ENCODE measurements at places on chromosomes 11 and 22.

DNA sequence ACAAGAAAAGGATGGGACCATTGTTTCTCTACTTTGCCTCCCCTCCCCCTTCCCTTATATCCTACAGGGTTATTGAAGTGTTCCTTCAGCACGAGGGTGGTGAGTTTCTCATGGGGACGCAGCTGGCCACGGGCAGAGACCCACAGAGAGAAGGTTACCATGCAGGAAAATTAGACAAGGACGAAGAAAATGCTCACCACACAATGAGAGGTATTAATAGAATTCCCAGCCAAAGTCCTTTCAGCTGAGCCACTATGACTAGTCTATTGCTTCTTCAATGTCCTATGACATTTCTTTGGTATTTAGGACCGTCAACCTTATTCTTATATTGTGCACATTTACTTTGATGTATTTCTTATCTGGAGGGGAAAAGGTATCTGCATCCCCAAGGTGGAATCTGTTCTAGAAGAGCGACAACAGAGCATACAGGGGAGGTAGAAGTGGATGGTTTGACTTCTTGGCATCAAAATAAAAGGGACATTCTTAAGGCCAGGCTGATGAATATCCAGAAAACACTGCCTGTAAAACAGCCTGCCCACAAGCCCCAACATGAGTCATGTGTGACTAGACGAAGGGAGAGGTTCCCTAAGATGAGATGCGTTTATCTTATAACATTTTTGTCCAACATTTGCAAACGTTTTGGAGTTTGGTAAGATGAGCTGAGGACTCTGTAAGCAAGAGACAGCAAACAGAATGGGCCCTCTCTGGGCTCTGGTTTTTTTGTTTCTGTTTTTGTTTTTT is 209.8 kb upstream of the NARS2 start:
- no peak for DNase-seq

GRCh38 chr11:64245797-64246620 is 734 bp downstream of the PPP1R14B start:
- no peak for DNase-seq

DNA sequence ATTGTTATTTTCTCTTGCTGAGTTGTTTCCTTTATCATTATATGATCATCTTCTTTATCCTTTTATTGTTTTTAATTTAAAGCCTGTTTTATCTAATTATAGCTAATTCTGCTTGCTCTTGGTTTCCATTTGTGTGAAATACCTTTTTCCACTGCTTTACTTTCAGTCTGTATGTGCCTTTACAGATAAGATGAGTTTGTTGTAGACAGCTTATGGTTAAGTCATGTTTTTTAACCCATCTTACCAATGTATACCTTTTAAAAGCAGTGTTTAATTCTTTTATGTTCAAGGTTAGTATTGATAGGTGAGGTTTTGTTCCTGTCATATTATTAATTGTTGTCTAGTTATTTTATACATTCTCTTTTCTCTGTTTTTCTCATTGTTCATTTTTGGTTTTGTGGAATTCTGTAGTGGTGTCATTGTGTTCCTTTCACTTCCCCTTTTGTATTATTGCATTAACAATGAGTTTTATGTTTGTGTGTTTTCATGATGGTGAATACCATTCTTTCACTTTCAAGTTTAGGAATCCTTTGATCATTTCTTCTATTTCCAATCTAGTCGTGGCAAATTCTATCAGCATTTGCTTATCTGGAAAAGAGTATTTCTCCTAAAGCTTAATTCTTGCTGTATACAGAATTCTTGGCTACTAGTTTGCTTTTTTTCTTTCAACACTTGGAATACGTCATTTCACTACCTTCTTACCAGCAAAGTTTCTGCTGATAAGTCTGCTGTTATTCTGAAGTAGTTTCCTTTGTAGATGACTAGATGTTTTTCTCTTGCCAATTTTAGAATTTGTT is 21.8 kb downstream of the OR5AN1 start:
- DNase-seq, result no peak

DNA sequence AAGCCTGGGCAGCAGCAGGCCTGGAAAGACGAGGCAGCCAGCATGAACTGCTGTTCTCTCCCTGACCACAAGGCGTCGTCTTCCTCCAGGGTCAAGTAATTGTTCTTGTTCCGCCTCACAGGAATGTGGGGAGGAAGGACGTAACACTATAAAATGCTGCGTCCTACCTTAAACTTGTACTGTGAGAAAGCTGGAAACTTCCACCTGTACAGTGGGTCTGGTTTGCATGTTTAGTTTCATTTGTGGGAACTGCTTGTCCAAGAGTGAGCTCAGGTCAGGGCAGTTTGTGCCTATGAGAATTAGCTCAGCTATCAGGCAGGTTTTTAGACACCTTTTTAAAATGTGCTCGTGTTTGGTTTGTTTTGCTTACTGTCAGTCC is 55.2 kb downstream of the PANX1 start:
- no peak for DNase-seq

- DNase-seq, result no peak
Measured at GRCh38 chr11:22275600-22275999, 62.6 kb upstream of the SLC17A6 start.

DNA sequence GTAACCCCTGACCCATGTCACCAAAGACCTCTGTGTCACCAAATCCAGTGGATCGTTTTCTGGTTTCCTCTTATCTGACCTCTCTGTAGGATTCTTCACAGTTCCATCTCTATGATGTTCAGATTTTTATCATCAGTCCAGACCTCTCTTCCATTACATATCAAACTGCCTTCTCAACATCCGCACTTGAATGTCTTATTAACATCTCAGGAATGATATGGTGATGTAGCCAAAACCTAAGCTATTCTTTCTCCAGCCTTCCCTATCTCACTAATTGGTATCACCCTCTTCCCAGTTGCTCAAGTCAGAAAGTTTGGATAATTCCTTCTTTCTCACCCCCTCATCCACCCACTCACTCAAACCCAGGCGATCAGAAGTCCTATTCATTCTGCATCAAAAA is 13.4 kb downstream of the APLNR start:
- DNase-seq, result no peak

- no peak for DNase-seq
Measured at GRCh38 chr11:47566149-47566698, 825 bp downstream of the PTPMT1 start.

GRCh38 chr11:92128026-92128425 is 96.6 kb upstream of the FAT3 start:
- DNase-seq, result no peak

GRCh38 chr22:46289244-46289891 is 7.3 kb upstream of the GTSE1 start:
- DNase-seq, result no peak

DNA sequence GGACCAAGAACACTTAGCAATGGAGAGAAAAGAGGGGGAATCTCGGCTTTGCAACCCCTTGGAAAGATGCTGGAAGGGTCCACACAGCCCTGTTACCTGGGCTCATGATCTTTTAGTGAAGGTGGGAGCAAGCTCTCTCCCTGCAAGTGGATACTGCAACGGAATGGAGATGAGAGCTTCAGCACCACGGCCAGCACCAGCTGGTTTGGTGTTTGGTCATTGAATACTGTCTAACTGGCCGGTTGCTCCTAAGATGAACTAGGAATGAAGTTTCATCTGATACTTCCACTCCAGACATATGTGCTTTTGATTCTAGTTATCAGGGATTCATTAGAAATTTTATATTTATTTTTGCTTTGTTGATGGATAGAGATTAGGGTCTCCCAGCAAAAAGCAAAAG is 16.3 kb downstream of the HTR3A start:
- DNase-seq, result no peak

DNA sequence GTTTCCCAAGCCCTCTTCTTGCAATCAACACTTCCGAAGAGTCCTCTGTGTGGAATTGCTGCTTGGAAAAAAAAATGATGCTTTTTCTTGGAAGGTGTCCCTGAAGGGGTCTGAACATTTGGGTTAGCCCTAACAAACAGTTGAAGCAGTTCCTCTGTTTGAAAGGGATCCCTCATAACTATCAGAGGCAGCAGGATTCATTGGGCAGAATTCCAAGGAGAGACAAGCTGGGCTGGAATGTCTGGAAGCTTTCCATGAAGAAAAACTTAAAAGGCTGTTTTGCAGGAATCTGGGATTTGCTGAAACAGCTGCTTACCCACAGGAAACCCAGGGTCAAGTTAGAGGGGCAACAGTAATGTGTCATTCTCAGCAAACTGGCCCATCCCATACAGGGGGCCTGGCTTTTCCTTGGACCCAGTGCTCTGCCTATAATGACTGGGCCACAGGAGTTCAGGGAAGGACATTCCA is 3.1 kb downstream of the CSNK2A3 start:
- no peak for DNase-seq

- DNase-seq, result no peak
Measured at GRCh38 chr11:131864228-131864627, 493.8 kb downstream of the NTM start.

DNA sequence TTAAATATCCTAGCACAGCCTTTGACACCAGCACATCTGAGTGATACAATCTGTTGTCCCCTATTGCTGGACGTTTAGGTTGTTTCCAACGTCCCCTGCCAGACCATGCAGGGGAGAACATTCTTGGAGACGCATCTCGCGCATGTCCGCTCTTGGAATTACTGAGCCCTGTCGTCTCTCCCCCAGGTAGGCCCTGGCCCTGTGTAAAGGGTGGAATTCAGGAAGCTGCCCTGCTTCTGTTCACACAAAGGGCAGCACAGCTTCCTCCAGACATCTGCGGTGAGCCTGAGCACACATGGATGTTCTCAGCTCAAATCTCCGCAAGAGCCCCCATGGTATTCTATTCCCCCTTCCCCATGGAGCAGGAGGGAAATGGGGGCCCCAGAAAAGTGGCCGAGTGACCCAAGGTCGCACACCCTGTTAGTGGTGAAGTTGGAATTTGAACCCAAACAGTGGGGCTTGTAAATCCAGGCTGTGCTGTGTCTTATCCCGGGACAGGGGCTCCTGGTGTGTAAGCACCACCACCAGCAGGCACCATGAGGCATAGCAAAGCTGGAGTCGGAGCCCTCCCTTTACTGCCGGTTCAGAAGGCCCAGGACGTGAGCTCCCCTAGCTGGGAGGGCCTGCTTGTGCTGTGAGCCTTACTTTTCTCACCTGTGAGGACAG is 5.0 kb upstream of the FGF19 start:
- no peak for DNase-seq

GRCh38 chr11:95545116-95545875 is 244.3 kb downstream of the FAM76B start:
- DNase-seq, result no peak

GRCh38 chr11:125233736-125234275 is 69.3 kb downstream of the PKNOX2 start:
- DNase-seq, result no peak

GRCh38 chr22:28075358-28075981 is 156.4 kb upstream of the PITPNB start:
- no peak for DNase-seq

DNA sequence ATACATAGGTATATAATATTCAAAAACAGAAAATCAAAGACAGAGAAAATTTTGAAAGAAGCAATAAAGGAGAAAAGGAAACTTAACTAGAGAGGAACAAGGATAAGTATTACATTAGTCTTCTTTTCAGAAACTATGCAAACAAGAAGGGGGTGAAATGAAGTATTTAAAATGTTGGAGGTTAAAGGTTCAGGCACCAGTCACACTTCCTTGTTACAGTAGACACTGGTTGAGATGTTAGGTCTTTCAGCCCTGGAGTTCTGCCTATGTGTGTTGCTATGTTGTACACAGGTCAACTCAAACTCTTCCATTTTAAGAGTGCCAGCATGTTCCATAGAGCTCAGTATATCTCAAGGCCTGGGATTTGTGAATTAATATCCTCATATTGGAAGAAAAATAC is 6.0 kb upstream of the MS4A4A start:
- DNase-seq, result no peak

DNA sequence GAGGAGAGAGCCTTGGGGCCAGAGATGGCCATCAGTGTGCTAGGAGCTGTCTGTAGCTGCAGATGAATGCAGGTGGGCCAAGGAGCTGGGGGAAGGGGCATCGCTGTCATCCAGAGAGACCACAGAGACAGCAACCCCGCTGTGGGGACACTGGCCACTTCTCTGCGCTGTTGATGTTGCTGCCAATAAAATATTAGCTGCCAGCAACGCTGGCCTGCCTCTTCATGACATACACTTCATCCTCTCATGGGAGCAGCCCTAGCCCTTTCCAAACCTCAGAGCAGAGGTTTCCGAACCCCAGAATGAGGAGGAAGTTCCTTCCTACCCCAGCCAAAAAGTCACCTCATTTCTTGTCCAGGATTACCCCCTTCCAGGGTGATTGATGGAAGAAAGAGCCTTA is 106.2 kb downstream of the PARVA start:
- DNase-seq, result no peak

DNA sequence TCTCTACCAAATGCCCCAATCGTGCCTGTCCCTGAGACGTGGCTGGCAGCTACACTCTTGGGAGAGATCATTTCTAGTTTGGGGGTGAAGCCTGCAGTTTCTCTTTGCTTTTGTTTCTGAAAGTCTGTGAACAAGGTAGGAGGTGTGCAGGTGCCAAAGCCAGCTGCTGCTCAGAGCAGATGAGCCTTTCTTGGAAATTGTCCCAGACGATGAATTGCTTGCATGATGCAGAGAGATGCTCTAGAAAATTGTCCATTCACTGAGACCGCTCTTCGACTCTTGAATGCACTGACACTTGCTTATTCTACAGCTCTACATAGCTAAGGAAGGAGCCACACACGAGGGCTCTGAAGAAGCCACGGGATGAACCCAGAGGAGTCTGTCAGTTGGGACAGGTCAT is 225.6 kb upstream of the E2F8 start:
- DNase-seq, result no peak

- no peak for DNase-seq
Measured at GRCh38 chr22:46580940-46581537, 39.1 kb upstream of the GRAMD4 start.

DNA sequence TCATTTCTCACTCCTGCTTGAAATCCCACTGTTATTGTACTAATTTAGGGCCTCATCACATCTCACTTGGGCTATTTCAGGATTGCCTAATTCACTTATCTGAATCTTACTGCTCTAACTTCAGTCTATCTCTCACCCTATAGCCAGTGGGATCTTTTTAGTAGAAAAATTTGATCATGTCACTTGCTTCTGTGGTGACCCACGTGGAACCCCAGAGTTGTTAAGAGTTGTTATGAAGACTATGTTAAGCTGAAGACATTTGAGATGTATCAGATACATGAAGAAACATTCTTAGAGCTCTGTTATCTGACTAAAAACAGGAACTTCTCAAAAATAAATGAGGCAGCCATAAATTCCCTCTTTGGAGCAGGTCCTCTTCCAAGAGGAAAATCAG is 1375.6 kb upstream of the TENM4 start:
- no peak for DNase-seq

DNA sequence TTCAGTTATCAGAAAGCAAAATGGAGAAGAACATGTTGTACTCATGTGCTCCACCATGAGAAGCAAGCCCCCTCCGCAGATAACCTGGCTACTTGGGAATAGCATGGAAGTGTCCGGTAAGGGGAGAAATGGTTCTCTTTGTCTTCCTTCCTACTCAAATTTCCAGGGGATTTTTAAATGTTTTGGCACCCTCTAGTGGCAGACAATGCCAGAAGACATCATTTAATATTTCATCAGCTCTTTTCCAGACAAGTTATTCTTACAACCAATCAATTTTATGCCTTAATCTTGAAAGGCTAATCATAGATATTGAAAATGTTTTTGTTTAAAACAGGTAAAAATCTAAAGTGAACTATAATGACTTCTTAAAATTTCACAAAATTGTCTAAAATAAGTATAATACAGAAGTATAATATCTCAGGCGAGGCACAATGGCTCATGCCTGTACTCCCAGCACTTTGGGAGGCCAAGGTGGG is 15.7 kb downstream of the CRTAM start:
- no peak for DNase-seq

- no peak for DNase-seq
Measured at GRCh38 chr11:130124096-130124495, 35.5 kb upstream of the ST14 start.

- no peak for DNase-seq
Measured at GRCh38 chr22:43922123-43922522, 1.5 kb upstream of the PNPLA3 start.

Measured in stimulated activated CD8-positive, alpha-beta memory T cell treated with anti-CD3 and anti-CD28 coated beads, Interleukin-7, amount 100 ng/mL, for 48 hours (primary cell).